ENCODE measurements at places on chromosomes 4 and X.
A peak's percentile ranks its signal among the peaks of the same experiment; 100 is the strongest.

DNA sequence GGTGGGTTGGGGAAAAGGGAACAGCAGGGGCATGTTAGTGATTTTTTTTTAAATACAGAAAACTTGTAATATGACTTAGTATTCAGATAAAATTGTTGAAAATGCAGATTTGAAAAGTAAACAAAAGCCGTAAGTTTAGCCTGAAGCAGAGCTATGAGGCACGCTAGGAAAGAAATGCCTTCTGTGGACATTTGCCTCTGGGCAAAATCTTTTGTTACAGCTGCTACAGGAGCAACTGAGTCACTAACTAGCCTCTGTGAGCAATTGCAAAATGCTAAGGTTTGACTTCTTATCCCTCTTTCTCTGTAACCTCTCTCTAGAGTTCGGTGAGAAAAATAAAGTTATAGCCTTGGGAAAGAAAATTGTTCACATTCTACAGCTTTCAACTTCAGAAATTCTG is 350.0 kb downstream of the SLC7A11 start:
- DNase-seq, result no peak

DNA sequence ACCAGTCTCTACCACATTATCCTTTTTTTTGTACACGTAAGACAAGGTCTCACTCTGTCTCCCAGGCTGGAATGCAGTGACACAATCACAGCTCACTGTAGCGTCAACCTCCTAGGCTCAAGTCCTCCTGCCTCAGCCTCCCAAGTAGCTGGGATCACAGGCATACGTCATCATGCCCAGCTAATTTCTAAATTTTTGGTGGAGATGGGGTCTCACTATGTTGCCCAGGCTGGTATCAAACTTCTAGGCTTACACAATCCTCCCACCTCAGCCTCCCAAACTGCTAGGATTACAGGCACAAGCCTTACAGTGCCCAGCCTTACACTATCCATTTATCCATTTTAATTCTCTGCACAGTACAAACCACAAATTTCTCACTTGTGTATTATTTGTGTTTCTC is 58.0 kb downstream of the CLOCK start:
- no peak for DNase-seq

DNA sequence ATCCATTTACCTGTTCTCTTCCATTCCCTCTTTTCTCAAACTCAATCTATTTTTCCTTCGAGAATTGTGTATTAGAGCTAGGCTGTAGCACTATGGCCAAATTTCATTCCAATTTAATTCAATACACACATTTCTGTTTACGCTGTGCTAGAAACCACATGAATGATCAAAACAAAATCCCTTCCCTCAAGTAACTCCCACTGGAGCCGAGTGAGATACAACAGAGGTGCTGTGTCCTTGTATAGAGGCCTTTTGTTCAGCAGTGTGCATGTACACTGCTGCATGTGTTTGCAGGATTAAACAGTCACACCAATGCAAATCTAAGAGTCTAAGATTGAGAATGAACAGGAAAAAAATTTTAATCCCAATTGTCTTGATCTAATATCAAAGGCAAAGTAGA is 734.2 kb downstream of the RAPGEF2 start:
- no peak for DNase-seq

- DNase-seq, result no peak
Observed at GRCh38 chrX:70171624-70172023, 5.7 kb upstream of the DGAT2L6 start.

DNA sequence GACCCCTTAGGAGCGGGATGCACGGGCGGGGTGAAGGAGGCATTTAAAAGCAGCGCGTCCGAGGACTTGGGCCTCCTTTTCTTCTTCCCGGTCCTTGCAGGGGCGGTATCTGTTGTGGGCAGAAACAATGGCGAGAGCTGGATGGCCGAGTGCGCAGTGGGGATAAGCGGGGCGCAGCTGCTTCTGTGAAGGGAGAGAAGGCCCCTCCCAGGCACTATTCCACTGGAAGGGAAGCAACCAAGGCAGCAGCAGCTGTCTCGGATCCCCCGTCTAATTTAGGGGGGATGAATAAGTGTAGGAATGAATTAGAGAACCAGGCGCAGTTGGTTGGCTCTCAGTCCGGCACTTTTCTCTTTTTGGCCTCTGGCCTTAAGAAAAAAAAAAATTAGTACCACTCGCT is 995 bp downstream of the SMARCA5 start:
- peak; percentile 16 for DNase-seq

- DNase-seq, result no peak
Observed at GRCh38 chr4:108878806-108879205, 116.0 kb upstream of the ETNPPL start.

GRCh38 chrX:41164449-41164848 is 79.2 kb downstream of the USP9X start:
- DNase-seq, result no peak

DNA sequence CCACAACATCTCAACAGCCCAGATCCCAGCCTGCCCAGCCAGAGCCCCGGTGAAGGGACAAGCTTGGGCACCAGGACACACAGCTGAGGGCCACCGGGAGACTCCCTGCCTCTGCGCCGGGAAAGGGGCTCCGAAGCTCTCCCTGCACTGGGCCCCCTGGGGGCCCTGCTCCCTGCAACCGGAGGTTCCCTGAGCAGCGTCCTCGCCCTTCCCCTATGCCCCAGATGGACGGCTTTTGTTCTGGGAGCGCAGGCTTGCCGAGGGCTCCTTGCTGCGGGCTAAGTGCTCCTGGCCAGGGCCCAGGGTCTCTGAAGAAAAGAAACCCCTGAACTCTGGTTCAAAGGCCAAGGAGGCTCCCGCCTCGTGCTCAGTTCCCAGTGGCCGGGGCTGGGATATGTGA is 899 bp upstream of the ZFP92 start:
- no peak for DNase-seq

- no peak for DNase-seq
Observed at GRCh38 chrX:103343105-103343504, 13.1 kb downstream of the TCEAL7 start.

DNA sequence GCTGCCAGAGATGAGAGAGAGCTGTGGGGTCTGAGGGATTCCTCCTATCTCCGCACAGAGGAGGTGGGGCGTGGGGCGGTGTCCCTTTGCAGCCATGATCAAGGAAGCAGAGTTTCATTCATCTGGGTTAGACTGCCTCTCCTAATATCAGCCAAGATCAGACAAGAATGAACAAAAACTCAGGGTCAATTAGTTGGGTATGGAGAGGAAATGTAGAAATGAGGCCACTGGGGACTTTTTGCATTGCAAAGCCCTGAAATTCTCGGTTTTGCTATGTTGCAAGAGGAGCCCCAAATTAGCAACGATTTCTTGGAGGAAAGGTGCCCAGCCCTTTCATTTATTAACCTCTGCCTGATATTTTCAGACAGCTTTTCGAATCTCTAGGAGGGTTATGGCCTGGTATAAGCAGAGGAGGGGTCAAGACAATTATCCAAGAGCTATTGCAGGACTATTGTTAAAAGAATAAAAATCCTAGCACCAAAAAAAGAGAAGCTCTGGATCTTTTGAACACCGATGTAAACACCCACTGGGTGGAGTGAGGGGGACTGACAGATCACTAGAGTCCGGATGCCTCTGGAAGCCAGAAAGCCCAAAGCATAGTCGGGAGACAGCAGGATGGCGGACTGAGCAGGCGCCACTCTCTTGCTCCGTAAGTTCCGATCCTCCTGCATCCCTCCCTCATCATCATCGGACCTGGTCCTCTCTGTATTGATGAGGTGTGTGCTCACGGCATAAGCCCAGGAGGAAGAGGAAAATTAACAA is 34.4 kb upstream of the ACSL1 start:
- DNase-seq, result no peak

- DNase-seq, result no peak
Observed at GRCh38 chr4:168720396-168720900, 223.6 kb downstream of the PALLD start.

DNA sequence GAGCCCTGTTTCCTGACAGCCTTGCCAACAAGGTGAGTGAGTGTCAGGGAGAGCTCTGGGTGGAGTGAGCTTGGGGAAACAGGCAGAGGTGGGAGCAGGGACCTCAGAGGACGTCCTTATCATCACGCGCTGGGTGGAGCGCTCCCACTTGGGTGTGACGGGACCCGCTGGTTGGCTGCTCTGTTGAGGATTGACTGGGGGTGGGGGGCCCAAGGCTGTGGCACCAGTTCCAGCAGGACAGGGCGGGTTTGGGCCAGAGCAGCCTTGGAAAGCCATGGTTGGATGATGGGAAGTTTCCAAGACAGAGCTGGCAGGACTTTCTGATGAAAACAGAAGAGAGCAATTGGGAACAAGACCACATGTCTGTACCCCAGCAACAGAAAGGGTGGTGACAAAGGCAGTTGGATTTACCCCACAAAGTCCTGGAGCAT is 3.0 kb upstream of the PCGF3 start:
- no peak for DNase-seq

- DNase-seq, result no peak
Observed at GRCh38 chrX:17944833-17945497, 83.9 kb upstream of the RAI2 start.

GRCh38 chrX:68596871-68597270 is 50.6 kb upstream of the STARD8 start:
- DNase-seq, result no peak

DNA sequence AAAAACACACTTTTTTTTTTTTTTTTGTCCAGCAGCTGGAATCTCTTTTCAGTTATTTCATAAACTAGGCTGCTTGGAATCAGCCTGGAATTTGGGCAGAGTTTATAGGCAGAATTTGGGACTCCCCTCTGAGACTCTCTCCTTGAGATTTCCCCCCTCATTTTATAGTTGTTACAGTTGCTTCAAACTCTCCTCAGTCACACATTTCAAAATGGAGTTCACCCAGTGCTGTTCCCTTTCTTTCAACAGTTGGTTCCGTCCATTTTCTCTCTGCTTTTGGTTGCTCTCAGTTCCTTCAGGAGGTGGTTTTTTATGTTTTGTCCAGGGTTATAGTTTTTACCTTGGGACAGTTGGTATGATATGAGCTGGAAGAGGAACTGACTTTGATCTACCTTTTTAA is 27.5 kb downstream of the NSD2 start:
- no peak for DNase-seq

GRCh38 chr4:118032691-118033090 is 1.6 kb upstream of the NDST3 start:
- no peak for DNase-seq

DNA sequence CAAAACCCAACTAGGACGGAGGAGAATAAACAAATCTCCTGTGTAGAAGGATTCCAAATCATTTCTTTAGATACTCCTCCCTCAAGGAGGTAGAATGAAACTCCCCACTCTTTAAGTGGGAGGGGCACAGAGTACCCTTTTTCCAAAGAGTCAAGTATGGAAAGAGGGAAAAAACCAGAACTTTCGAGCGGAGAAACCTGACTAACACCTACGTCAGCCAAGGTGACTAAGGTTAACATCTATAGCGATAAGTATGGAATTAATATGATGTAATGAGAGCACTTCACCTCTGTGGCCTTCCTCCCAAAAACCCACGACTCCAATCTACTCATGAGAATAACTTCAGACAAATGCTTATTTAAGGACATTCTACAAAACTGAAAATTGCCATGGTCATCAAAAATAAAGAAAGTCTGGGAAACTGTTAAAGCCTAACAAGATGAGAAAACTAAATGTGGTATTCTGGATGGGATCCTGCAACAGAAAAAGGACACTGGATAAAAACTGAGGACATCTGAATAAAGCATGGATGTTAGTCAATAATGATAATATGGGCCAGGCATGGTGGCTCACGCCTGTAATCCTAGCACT is 157.0 kb upstream of the MAP3K15 start:
- DNase-seq, result no peak

DNA sequence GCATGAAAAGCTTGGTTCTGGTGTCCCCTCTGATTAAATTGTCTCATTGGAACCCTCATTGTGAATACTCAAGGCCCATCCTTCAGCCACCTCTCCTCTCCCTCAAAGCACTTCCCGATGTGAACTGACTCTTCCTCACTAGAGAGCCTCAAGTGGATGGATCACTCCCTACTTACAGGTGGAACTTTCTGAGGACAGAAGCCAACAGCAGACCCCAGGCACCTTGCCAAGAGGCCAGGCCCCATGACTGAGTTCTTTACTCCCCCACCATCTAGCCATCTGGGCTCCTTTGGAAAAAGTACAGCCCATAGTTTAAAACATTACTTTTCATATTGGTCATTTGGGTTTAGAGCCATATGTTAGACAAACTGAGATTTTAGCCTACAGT is 224.1 kb downstream of the SHROOM3 start:
- DNase-seq, result no peak

DNA sequence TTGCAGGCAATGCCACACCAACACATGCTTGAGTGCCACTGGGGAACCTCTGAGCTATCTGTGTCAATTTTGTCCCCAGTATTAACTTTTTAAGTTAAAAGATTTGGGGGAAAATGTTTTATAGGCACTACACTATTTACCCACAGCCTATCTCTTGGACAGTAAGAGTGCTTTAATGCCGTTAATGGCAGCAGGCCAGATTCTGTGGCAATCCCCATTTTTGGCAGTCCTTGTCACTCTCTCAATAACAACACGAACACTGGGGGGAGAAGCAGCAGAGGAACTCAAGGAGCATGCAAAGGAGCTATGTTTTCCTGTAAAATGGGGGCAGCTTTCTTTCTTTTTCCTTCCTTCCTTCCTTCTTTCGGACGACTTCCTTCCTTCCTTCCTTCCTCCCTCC is 168.6 kb downstream of the NSUN7 start:
- DNase-seq, result no peak

DNA sequence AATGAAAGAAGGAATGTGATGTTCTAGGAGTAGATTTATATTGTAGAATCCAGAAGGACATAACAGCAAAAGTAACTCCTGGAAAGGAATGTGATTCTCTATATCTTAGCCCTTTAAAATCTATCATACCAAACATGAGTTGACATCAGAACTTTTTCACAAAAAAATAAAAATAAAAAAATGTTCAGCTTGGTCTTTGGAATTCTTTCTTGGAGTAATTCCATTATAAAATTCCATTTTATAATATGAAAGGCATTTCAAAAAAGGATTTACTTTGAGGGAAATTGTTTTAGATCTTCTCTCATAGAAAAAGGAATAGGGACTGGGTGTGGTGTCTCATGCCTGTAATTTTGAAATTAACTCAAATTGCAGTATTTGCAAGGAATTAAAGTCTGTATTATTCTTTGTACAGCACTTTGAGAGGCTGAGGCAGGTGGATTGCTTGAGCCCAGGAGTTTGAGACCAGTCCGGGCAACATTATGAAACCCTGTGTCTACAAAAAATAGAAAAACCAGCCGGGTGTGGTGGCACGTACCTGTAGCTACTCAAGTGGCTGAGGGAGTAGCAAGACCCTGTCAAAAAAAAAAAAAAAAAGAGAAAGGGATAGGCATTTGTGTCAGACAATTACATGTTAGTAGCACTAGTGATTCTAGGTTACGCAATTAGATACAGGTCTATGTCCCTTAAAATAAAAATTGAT is 134.9 kb downstream of the SLC4A4 start:
- no peak for DNase-seq

- DNase-seq, result no peak
Observed at GRCh38 chr4:32219306-32220075, 1499.3 kb downstream of the PCDH7 start.
